ENCODE measurements at places on chromosomes 7 and 10.

- DNase-seq = peak; percentile 22
Observed at GRCh38 chr10:132571650-132572544, 34.3 kb downstream of the INPP5A start.

- DNase-seq = no peak
Observed at GRCh38 chr7:132764762-132765161, 188.5 kb upstream of the PLXNA4 start.

- no peak for DNase-seq
Observed at GRCh38 chr7:50733552-50733951, 49.1 kb downstream of the GRB10 start.

GRCh38 chr10:127698886-127699285, 38.1 kb upstream of the FOXI2 start:
- no peak for DNase-seq

DNA sequence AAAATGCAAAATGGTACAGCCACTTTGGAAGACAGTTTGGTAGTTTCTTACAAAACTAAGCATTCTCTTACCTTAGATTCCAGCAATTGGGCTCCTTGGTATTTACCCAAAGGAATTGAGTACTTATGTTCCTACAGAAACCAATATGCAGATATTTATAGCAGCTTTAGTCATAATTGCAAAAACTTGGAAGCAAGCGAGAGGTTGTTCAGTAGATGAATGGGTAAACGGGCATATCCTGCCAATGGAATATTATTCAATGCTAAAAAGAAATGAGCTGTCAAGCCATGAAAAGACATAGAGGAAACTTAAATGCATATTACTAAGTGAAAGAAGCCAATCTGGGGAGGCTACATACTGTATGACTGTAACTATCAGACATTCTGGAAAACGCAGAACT, 926.7 kb downstream of the TYW1 start:
- no peak for DNase-seq

- peak; percentile 91 for DNase-seq
Observed at GRCh38 chr10:87817609-87818504, at the start of gene ATAD1. ATAD1 (minus strand) TSS chr10:87818226; CDS start chr10:87814599, 3,627 bp downstream.

DNA sequence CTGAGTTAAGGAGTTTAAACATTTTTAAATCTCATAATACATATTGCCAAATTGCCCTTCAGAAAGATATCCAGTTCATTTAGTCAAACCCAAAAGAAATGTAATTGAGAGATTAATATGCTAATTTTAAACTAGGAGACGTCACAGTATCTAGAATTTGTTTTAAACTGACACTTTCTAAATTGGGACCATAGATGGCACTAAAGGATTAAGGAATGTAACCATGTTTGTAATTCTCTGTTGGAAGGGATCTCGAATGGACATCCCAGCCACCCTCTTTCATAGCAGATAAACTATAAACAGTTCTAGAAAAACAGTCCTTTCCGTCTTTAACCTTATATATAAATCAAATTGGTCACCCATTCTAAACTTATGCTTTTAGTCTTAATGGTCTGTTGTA, 30.0 kb upstream of the SAMD9L start:
- peak; percentile 25 for DNase-seq

- DNase-seq = no peak
Observed at GRCh38 chr7:56079450-56080185, 13.1 kb downstream of the PHKG1 start.

GRCh38 chr10:7423521-7423920, 12.7 kb upstream of the SFMBT2 start:
- no peak for DNase-seq

DNA sequence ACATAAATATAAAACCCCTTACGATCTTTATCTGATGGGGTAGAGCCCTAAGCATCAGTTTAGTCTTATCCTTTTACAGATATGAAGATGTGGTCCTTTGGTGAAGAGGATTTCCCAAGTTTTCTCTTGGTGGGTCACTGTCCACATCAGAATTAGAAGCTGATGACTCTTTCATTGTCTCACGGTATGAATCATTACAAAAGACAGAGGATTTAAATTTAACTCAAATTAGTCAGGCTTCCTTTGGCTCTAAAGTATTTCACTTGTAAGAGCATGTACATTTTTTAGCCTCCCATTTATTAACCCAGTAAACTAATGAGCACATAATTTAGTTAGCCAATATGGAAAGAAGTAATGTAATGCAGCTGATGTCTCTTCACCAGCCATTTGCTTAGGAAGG, 49.9 kb upstream of the TMEM26 start:
- no peak for DNase-seq

DNA sequence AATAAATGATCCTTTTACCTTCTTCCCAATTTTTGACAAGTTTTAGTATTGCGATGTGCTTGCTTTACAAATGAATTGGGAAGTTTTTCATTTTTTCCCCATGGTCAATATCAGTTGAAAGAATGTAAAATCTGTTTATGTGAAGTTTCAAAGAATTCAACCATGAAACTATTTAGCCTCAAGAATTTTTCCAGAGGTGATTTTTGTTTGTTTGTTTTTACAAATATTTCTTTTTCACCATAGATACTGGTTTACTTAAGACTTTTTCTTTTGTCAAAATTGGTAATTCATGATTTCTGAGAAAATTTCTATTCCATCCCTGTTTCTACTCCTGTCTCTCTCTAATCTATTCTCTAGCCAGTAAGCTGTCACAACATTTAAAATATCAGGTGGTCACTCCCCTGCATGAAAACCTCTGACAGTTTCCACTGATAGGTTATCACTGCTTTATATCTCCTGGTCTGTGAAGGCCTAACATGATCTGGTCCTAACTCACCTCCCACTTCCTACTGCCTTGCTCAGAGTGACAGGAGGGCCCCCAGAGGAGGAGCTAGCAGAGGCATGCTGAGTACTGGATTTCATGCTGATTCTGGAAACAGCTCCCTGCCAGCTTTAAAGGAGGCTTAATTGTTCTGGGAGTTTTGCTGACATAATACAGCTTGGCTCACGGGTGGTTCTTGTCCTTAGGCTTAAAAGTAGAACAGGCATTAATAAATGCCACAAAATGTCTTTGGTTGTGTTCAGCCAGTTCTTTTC, 7.6 kb upstream of the ARMS2 start:
- DNase-seq = no peak

- peak; percentile 62 for DNase-seq
Observed at GRCh38 chr7:34091321-34091917, 186.1 kb downstream of the BMPER start.

- no peak for DNase-seq
Observed at GRCh38 chr10:111973306-111973705, 210.3 kb downstream of the GPAM start.

DNA sequence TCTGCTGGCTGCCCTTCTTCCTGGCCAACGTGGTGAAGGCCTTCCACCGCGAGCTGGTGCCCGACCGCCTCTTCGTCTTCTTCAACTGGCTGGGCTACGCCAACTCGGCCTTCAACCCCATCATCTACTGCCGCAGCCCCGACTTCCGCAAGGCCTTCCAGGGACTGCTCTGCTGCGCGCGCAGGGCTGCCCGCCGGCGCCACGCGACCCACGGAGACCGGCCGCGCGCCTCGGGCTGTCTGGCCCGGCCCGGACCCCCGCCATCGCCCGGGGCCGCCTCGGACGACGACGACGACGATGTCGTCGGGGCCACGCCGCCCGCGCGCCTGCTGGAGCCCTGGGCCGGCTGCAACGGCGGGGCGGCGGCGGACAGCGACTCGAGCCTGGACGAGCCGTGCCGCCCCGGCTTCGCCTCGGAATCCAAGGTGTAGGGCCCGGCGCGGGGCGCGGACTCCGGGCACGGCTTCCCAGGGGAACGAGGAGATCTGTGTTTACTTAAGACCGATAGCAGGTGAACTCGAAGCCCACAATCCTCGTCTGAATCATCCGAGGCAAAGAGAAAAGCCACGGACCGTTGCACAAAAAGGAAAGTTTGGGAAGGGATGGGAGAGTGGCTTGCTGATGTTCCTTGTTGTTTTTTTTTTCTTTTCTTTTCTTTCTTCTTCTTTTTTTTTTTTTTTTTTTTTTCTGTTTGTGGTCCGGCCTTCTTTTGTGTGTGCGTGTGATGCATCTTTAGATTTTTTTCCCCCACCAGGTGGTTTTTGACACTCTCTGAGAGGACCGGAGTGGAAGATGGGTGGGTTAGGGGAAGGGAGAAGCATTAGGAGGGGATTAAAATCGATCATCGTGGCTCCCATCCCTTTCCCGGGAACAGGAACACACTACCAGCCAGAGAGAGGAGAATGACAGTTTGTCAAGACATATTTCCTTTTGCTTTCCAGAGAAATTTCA, 1.7 kb downstream of the ADRB1 start:
- peak; percentile 5 for DNase-seq

DNA sequence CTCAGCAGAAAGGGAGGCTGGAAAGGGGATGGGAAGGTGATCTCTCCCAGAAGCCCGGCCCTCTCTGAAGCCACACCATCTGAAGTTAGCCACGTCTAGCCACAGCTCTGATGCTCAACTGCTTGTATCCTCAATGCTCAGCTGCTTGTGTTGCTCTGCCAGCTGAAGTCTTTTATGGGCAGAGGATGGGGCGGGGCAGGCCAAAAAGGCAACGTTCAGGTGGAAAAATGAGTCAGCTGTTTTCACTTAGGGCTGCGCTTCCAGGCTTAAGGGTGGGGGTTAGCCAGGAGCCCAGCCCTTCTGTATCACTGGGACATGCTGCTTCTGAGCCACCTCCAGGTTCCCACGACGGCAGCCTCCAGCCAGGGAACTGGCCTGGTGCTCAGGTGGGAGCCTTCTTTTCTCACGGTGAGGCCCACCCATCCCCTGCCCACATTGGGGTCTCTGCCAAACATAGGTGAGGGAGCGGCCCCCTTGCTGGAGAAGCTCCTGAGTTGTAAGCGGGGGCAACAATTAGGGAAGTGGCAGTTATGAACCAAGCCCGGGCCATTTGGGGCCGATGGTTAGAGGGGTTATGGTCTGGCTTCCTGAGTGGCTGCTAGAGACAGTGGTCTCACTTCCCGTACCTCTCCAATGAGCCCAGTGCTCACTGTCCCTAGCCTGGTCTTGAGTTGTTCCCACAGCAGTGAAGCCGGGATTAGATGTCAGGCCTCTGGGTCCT, 44.9 kb upstream of the CNPY1 start:
- no peak for DNase-seq

- no peak for DNase-seq
Observed at GRCh38 chr10:49219248-49219647, 31.1 kb upstream of the TMEM273 start.

- no peak for DNase-seq
Observed at GRCh38 chr7:67825356-67825755, 828.7 kb downstream of the TYW1 start.

- no peak for DNase-seq
Observed at GRCh38 chr7:73912223-73912622, 51.3 kb downstream of the TMEM270 start.

GRCh38 chr7:12322284-12322902, 81.3 kb downstream of the VWDE start:
- peak; percentile 66 for DNase-seq

Measured in erythroblast (primary cell).